Hematopoietic multipotent progenitor cell treated with erythropoietin and hydrocortisone succinate and interleukin-3 and kit ligand, for 17 days (in vitro differentiated cells): ENCODE measurements at places on chromosomes 1 and 21.

DNA sequence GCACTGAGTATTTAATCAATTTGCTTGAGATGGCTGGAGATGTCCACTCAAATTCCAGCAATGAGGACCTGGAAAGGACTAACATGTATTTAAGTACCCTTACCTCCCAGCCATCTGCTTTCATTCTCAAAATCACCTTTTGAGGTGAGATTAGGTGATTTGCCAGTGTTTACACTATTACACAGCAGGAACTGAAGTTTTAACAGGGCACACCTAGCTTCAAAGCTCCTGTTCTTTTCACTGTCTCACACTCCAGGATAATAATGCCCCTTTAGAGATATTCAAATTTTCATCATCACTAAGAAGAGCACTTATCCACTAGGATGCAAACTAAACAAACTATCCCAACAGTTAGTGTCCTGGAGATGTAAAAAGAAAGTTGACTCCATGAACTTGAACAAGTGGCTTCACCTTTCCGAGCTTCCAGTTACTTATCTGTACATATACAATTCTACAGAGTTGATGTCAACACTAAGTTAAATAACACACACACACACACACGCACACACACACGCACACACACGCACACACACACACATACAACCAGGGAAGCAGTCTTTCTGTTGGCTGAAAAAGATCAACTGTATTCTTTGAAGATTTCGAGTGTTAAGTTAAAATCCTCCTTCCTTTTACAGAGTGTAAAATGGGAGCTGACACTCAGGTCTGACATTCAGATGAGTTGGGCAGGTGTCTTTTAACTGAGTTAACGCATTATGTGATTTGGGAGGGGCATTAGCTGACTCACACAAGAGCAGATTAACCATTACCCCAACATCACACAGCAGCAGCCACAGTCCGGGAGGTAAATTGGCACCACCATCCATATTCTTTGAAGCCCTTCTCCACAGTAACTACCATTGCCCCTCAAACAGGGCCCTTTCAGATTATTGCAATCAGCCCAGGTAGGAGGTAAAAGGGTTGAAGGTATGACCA, 15.5 kb upstream of the JAK1 start:
- DNase-seq = no peak

- no peak for DNase-seq
Observed at GRCh38 chr1:154860156-154860870, 9.8 kb downstream of the KCNN3 start.

DNA sequence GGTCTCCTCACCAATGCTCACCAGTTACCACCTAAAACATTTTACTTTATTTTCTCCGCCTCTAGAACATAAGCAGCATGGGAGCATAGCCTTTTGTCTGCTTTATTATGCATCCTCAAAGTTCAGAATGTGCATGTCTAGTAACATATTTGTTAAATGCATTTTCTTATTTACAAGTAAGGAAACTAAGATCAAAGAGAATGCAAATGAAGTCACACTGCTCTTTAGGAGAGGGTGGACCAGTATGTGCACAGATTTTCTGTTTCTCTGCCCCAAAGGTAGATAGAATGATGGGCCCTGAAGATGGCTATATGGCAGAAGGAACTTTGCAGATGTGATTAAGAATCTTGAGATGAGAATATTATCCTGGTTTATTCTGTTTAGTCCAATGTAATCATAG, 9.7 kb upstream of the WARS2 start:
- DNase-seq = no peak

- DNase-seq = no peak
Observed at GRCh38 chr21:36282568-36283230, 37.3 kb upstream of the MORC3 start.

- no peak for DNase-seq
Observed at GRCh38 chr1:29410476-29410875, 174.2 kb downstream of the PTPRU start.

DNA sequence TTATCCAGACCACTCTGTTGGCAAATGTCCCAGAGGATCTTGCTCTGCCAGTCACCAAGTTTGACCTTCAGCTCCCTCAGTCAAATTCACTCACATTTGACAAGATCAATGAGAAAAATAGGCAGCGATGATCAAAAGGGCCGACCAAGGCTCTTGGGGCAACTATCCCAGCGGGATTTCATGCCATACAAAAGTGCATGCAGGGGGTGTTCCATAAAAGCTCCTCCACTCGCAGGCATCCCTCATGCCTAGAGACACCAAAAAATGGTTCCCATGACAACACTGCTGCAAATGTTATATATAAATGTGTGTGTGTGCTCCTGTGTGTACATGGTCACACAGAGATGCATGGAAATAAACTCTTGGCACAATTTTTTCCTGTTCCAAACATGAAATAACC, 16.2 kb upstream of the EIF4G3 start:
- DNase-seq = no peak
